ENCODE measurements at places on chromosomes 2 and 18.
A peak's percentile ranks its signal among the peaks of the same experiment; 100 is the strongest.

DNA sequence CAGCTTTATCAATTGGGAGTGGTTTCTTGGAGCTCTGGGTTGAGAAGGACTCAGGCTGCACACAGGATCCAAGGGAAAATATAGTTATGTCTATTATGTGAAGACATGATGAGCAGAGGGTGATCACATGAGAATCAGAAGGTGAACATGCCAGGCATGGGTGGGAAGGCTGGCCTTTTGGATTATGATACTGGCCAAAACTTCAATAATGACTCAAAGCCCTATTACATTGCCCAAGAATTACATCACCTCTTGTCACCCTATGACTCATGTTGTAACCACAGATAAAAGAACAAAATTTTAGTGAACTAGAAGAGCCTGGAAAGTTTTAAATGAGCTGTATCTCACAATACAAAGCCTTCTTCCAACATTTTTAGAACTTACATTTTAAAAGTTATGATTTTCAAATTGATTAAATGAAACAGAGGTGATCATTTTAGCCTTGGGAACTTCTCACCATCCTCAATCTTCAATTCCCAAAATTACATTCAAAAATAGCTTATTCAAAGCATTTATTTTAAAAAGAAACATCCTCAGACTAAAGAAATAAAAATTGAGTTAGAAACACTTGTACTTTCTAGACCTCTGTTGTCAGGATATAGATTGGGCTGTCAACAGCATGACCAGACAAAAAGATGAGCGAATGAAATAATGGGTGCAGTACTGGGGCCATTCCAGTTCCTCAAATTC is 428.3 kb downstream of the MBD2 start:
- DNase-seq, result peak; percentile 63

DNA sequence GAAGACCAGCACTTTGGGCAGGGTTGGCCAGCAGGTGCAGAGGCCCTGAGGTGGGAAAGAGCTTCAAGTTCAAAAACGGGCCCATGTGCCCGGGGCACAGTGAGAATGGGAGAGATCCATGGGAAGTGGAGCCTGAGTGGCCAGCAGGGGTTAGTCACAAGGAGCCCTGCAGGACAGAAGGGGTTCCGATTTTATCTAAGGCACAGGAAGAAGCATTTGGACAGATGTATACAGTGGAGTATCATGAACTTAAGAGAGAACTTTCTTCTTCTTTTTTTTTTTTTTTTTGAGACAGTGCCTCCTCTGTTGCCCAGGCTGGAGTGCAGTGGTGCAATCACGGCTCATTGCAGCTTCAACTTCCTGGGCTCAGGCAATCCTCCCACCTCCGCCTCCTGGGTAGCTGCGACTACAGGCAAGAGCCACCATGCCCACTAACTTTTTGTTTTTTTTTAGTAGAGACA is 24.0 kb downstream of the WIPF1 start:
- DNase-seq, result no peak

GRCh38 chr18:79394534-79395307 is 1.0 kb upstream of the NFATC1 start:
- DNase-seq, result no peak

- no peak for DNase-seq
Measured at GRCh38 chr18:11004294-11004693, 145.1 kb downstream of the PIEZO2 start.

DNA sequence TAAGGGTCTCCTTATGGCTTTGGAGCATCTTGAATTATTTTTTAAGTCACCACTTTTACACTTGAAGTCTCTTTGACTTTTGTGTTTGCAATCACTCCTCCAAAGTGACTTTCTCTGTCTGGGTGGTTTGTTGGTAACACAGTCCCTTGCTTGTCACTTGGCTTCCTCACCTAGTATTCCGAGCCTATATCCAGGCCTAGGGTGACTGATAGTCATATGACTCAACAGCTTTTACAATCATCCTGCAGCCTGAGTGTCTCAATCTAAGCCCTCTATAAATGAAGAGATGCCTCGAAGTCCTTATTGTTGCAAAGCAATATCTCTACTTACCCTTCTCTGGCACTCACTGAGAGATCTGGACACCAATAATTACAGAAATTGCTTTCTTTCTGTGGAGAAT is 53.9 kb upstream of the SETBP1 start:
- DNase-seq, result no peak

DNA sequence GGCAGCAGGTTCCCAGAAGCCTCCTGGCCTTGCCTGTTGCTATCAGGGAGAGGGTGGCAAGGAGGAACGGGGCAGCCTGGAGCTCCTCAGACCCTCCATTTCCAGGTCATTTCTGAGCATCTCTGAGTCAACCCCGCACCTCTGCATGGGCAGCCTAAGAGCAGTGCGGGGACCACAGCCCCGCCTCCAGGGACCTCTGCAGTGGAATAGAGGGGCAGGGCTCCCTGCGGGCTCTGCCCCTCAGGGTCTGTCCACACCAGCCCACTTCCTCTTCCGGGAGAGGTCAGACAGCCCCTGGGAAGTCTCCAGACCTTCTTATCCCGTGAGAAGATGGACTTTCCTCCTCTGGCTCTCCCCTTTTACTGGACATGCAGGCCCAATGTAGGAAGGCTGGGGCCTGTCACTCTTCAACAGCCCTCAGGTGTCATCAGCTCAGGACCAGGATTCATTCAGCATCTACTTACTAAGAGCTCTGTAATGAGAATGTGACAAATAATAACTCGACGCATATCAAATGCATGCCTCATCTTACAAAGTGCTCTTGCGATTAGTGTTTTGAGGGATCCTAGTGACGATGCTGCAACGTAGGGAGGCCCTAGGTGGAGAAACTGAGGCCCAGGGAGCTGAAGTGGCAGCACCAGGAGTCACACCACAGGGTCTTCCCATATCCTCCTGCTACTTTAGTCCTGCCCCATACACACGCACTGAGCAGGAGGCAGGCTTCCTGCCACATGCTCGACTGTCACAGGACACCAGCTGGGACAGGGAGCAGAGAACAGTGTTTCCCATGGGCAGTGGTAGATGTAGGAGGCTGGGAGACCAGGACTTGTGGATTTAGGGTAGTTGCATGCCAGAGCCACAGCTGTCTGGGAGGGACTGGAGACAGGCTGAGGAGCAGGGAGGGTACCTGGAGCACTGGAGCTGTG is 28.0 kb downstream of the SH2D6 start:
- no peak for DNase-seq
